H7 (cell line): ENCODE measurements at places on chromosomes 13 and 19. TPM values are rescaled to one million over a fixed set of nuclear protein-coding genes. Genes with fewer than 3 reads are reported as not detected.
A peak's percentile ranks its signal among the peaks of the same experiment; 100 is the strongest.

GRCh38 chr13:21008026-21008425 is 53.4 kb downstream of the LATS2 start:
- no peak for DNase-seq

DNA sequence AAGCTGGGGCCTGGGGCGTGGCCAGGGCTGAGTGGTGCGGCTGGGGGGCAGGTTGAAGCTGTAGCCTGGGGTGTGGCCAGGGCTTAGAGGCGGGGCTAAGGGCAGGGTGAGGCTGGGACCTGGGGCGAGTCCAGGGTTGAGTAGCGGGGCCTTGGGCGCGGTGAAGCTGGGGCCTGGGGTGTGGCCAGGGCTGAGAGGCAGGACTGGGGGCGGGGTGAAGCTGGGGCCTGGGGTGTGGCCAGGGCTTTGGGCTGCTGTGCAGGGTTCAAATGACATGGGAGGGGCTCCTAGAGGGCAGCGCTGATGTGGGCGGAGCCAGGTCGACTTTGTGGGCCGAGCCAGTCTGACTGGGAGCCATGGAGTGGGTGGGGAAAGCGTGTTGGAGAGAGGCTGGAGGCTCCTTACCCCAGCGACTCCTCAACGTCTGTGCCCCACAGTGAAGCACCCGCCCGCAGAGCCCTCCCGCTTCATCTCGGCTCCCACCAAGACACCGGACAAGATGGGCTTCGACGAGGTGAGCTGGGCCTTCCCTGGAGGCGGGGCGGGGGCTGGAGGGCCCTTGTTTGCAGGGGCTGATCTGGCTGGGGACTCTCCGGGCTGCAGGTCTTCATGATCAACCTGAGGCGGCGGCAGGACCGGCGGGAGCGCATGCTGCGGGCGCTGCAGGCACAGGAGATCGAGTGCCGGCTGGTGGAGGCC is 21.5 kb downstream of the COLGALT1 start:
- DNase-seq: peak; percentile 99

DNA sequence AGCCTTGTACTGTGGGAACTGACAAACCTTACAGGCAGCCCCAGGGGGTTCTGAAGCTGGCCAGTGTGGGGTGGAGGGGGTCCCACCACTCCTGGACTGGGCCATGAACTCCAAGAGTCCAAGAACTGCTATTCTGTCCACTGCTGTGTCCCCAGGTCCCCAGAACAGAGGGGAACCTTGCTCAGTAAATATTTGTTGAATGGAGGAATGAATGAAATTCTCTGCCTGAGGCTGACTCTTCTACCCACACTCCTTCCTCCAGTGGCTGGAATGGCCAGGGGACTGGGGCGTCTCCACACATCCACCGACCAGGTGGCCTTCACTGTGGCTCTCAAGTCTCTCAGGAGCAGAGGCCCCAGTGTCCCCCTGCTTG is 11.6 kb downstream of the WIZ start:
- DNase-seq: no peak

- peak; percentile 93 for DNase-seq
These were observed 7.5 kb upstream of the TSHZ3 start for GRCh38 chr19:31356587-31357314.

GRCh38 chr19:40690050-40690692 is at the start of gene NUMBL:
Gene NUMBL, minus strand, starts transcription at chr19:40690651. Its CDS starts 168 bp downstream, at chr19:40690483.
- no peak for DNase-seq

- no peak for DNase-seq
These were observed 70.9 kb downstream of the PEG3 start for GRCh38 chr19:56769650-56770049.

DNA sequence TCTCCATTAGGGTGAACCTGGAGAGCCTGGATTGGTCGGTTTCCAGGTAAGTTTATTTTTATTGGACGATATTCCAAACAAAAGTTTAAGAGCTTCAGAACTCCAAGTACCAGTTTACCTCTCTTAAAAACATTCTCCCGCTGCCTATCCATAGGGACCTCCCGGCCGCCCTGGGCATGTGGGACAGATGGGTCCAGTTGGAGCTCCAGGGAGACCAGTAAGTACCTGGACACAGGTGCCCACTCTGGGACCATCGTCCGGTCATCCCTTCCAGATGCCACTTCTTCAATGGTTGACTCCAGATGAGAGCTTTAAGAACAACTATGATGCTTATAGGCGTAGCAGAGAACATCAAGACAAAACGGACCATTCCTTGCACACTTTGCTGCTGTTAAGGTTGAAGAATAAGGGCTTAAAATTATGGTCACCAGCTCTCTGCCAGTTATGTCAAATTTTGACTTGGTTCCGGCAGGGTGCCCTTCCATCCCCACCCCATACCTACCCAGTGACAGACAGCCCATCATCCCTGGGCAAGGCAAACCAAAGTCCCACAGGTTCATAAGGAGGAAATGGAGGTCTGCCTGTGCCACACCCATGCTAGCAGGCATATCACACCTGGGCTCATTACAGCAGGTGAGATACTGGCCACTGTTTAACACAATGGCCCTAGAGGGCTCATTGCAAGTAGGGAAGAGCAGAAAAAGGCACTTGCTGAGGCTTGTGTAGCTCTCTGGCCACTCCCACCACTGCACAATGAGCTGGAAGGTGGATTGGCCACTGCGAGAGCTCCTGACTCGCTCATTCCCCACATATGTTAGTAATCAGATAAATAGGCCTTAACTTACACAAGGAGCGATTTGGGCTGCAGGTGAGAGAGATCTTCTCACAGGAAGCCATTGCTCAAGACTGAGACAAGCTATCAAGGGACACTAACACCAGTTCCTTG is 123.6 kb downstream of the COL4A2 start:
- no peak for DNase-seq

DNA sequence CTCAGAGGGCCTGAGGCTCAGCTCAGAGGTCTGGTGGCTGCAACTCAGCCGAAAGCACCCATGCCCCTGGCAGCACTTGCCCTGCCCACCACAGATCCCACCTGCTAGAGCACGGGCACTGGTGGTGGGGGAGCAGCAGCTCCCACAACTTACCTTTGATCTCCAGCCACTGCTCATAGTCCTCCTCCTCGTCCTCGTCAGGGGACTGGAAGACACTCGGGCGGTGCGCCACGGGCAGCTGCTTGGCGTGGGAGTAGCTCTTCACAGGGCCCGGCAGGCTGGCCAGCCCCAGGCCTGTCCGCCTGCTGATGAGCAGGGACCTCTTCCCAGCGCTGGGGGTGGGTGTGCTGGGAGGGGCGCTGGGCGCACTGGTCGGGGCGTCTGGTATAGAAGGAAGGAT is 14.6 kb downstream of the SUGP1 start:
- DNase-seq: no peak

Gene EDDM13
- total RNA-seq: not detected in 2 replicates

Gene C1QTNF9
- total RNA-seq: 0.10 TPM in 1 of 2 replicates, not detected in the other

Gene PRKD2
- total RNA-seq: 29.4 and 29.5 TPM in 2 replicates

Gene B3GNT8
- 1.9 and 5.3 TPM in 2 replicates for total RNA-seq

Gene MEF2B
- 0.80 TPM in 1 of 2 replicates, not detected in the other for total RNA-seq

Gene STRN4
- total RNA-seq: 169 and 188 TPM in 2 replicates
